ENCODE measurements at places on chromosomes 7 and 10.

DNA sequence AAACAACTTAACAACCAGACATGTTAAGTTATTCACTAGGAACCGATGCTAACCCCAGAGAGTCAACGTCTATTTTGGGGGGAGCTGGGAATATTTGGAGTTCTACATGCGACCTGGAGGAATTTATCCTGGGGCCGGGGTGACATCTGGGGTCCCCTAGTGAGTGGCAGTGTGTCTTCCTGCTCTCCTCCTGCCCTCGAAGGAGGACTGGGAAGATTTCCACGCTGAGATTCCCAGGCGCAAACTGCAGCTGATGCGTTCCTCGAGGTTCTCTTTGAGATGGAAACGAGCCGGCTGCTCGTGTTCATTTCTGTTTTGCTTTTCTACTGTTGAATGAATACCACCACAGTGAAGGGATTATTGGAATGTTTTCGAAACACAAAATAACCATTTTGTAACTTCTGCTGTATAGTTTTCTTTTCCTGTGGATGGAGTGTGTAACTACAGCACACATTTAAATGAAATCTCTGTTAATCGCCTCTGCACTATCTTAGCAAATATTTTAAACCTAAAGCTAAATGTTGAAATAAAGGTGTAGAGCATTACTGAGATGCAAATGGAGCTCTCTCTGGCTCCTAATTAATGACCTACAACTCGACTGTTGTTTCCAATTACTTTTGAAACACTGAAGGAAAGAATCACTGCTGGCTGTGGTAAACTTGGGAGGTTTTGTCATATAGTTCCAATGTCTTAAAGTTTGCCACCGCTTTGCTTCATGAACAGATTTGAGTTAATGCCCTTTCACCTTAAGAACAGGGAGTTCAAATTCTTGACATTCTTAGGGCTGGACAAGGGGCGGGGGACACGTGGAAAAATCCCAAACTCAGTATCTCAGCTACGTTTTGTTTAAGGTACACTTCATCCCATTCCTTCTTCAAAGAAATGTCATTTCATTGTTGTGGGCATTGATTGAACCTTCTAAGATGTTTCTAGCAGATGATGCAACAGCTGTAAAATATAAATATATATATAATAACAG, 21.1 kb downstream of the GATA3 start:
- DNase-seq = no peak

GRCh38 chr10:132346806-132347205, 14.8 kb downstream of the LRRC27 start:
- no peak for DNase-seq

GRCh38 chr10:125605167-125605566, 77.8 kb downstream of the TEX36 start:
- no peak for DNase-seq

GRCh38 chr7:155236386-155236785, 61.3 kb upstream of the INSIG1 start:
- no peak for DNase-seq

DNA sequence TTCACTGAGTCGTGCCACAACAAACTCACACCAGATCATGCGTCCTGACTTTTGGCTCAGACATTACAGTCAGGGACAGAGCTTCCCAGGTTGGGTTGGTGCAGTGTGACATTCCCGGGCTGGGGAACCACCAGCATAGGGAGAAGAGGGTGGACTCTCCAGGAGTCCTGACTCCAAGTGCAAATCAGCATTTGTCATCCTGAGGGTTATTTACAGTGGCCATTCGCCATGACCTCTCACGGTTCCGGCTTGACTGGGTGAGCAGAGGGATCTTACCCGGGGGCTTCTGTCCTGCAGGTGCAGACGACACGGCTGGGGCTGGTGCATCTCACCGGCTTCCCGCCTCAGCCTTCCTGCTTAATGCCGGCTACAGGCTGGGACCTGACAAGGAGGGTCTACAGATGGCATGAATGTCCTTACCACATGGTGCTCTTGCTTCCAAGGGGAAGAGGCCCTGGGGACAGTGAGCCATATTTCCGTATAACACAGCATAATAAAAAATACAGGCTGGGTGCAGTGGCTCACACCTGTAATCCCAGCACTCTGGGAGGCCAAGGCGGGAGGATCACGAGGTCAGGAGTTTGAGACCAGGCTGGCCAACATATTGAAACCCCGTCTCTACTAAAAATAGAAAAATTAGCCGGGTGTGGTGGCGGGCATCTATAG, 12.5 kb upstream of the INTS1 start:
- DNase-seq = no peak

- DNase-seq = no peak
Measured at GRCh38 chr7:537911-538634, 18.4 kb upstream of the PDGFA start.

DNA sequence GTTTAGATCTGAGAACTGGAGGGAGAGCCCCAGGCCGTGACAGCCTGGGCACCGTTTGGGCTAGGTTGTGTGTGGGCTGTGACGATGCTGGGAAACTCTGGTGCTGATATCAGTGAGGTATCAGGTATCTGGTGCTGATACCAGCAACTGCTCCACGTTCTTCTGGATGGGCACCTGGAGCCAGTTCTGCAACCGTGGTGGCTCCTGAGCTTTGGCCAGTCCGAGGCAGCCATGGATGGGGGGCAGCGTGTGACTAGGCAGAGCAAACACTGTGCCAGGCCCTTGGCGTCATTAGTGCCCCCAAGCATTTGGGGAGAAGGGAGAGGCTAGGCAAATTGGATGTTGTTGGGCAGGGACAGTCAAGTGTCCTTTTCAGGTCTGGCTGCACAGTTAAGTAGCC, 57.9 kb downstream of the ZNF467 start:
- no peak for DNase-seq

- no peak for DNase-seq
Measured at GRCh38 chr10:17128261-17128660, 1.4 kb downstream of the CUBN start.

GRCh38 chr10:106960812-106961211, 203.7 kb downstream of the SORCS1 start:
- DNase-seq = no peak

DNA sequence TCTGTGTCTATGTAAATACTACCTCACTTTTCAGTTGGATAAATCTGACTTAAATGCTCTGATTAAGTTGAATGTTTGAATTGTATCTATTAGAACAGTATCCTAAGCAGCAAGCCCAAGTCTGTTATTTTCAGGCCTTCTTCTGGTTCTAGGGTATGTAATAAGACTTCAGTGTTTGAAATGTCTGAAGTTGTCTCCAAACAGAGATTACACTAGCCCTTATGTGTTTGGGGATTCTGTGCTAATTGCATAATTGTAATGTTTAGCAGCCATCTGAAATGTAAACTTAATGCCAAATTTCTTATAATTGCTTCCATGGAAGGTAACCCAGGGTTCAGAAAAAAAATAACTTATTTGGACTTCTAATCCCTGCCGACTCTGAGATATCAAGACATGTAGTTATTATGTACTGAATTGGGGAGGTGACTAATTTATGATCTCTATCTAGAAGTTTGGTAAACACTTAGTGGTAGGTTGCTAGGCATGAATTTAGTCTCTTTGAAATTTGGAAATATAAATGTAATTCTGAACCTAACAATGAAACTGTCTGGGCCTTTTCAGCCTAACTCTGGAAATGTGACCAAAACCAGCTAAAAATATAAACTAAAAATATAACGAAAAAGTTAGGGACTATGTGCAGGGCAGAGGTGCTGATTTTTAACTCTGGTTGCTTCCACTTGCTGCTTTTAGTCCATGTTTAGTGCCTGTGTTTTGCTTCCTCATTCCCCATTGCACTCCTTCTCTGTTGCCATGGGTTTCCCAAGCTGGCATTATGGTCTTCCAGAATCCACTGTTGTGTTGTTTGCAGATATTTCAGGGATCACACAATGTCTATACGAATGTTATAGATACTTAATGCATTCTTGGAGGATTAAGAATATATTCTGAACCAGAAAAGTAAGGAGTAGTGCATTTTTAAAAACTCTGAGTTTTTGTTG, 54.8 kb downstream of the MCU start:
- no peak for DNase-seq

DNA sequence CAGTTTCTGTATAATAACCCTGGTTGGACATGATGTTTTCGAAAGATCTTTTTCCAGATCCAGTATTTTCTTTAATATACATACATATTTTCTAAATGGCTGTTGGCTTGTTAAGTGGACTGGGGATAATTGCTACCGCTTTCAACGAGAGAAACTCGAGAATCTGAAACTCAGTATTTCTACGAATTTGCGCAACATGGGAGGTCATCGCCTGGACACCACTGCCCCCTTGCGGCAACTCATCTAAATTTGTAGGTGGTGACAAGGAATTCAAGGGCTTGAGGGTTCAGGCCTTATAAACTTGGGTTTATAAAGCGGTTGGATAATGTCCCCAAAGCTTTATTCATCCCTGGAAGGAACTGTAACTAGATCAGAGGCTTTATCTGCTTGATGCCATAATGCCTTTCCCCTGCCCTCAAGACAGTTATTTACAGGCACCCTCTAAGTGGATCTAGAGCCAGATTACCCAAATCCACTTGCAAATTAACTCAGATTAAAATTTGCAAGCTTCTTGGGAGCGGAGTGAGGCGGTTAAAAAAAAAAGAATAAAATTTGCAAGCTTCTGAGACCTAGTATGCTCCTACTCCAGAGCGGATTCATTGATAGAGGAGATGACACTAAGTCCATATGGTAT, 21.3 kb upstream of the KCNK18 start:
- peak; percentile 29 for DNase-seq

DNA sequence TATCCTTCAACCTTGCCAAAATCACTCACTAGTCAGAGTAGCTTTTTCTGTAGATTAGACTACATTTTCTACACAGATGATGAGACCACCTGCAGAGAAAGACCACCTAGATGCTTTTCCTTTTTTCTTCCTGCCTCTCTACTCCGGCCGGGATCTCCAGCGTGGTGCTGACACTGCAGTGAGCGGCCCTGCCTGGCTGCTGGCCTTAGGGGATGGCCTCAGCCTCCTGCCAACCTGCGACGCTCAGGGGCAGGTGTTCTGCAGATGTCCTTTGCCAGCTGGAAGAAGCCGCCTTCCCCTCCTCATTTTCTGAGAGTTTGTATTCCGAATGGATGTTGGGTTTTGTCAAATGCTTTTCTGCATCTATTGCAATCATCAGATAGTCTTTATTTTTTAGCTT, 43.5 kb upstream of the NKX6-2 start:
- no peak for DNase-seq

GRCh38 chr7:19317461-19317860, 172.2 kb upstream of the FERD3L start:
- no peak for DNase-seq

DNA sequence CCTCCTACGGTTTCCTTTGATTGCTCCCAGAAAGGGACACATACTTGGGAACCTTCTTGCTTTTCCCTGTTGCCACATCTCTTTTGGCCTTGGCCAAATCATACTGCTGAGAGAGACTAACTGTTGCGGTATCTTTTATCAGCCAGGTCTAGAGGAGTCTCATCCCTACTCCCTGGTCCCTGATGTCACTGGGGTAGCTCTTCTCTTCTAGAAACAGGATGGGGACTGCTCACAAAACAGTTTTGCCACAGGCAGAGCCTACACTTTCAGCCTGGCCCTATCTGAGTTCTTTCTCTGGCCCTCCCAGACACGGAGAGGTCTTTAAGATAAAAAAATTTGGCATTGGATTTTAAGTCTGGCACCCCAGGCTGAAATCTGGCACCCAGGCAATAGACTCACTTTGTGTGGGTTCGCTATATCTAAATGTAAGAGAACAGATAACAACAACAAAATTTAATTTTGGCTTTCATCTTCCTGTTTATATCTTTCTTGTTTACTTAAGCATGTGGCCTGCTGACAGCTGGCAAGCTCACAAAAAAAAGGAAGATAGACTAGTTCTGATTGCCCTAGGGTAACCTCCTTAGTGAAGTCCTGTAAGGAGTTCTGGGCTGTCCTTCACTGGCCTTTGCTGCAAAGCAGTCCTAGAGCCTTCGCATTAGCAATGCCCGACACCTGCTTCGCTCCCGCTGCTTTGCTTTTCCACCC, 228.3 kb upstream of the NPVF start:
- DNase-seq = no peak

DNA sequence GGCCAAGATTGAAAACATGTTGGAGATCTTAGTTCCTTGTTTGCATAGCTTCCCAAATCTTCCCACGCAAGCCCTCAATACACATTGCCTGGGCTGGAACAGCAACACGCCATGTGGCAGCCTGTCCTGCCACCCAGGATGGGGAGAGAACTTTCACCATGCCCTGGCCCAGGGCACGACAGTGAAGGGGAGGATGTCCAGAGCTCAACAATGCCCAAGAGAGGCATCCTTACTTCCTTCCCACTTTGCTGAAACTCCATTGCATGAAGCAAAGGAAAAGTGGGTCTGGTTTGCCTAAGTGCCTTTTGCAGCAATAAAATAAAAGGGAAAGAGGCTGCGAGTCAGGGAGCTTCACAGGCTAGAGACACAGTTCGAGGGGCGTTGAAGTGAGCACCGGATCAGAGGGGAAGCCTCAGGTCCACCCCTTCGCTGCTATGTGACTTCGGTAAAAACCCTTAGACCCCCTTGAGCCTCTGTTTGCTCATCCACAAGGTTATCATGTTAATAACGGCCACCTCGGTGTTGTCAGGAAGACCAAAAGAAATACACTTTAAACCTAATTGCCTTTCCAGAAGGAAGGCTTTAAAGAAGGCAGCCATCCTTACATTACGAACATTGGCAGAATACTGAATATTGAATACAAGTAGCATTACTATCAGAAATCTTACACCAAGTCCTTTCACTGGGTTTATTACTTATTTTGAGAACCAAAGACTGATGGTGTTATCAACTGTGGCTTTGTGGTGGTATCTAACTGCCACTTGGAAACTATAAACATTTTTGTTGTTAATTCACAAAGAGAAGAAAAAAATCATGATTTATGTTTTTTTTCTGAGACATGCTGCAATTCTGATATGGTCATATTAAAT, 133.3 kb downstream of the ICA1 start:
- DNase-seq = no peak

GRCh38 chr7:31550432-31550831, 36.5 kb downstream of the ITPRID1 start:
- DNase-seq = no peak

GRCh38 chr10:43396928-43397624, 11.9 kb downstream of the HNRNPF start:
- no peak for DNase-seq

GRCh38 chr7:76301000-76301399, 1.5 kb upstream of the HSPB1 start:
- no peak for DNase-seq

- DNase-seq = no peak
Measured at GRCh38 chr7:149642589-149642988, 130.8 kb downstream of the ZNF467 start.

GRCh38 chr7:55252386-55252785, 112.8 kb upstream of the LANCL2 start:
- no peak for DNase-seq

GRCh38 chr7:93202594-93203250, 23.5 kb downstream of the HEPACAM2 start:
- no peak for DNase-seq

Data from stimulated activated CD8-positive, alpha-beta memory T cell treated with anti-CD3 and anti-CD28 coated beads, Interleukin-2, amount 100 ng/mL, for 1 hour (primary cell).